ENCODE measurements at places on chromosomes 5 and 9.

DNA sequence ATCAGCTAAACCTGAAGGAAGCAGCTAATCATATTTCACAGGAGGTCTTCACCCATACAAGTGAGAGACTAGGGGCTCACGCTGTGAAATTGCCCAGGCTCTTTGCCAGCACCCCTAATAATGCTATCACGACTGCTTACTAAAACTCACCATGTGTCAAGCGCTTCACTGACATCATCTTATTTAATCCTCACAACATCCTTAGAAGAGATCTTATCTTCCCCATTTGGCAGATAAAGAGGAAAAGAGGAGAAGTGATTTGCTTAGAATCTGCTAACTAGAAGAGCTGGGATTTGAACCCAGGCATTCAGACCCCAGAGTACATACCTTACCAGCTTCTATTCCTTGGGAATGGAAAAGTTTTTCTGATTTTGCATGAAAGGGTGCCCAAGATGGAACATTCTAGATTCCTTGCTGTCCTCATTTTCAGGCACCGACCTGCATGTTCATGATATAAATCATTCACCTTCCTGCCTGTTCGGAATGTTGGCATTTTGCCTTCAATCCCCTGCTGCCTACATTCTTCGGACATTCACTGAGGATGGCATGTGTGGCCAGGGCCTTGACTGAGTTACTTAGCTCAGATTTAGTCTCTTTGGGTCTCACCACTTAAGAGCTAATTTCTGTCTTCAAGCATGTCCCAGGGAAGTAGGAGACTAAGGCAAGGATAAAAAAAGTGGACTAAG, 88.1 kb downstream of the SH3TC2 start:
- no peak for DNase-seq

GRCh38 chr5:83362526-83362925, 109.0 kb upstream of the VCAN start:
- no peak for DNase-seq

- DNase-seq = peak; percentile 26
These were observed 235.7 kb downstream of the HSPA4 start for GRCh38 chr5:133287500-133287899.

- no peak for DNase-seq
These were observed 7.7 kb downstream of the CXXC5 start for GRCh38 chr5:139655727-139656271.

GRCh38 chr9:90925581-90926257, 124.1 kb downstream of the SYK start:
- peak; percentile 39 for DNase-seq

DNA sequence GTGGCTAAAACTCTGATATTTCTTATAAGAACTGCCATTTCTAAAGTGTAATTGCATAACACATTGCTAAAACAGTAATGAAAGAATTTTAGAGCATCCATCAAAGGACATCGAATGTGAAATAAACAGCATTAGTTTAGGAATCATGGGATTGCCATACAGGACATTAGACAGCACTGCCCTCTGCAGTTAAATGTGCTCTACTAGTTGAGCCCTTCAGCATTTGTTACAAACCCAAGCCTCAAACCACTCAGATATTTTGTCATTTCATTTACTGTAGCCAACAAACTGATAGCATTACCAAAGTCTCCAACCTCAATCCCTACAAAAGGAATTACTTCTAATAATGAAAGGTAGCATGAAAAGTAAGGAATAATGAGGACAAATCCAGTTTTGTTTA, 116.8 kb upstream of the COX7C start:
- DNase-seq = no peak

GRCh38 chr5:82834151-82834550, 243.0 kb downstream of the TMEM167A start:
- DNase-seq = no peak

- no peak for DNase-seq
These were observed 44.7 kb downstream of the DIAPH1 start for GRCh38 chr5:141574122-141574510.

DNA sequence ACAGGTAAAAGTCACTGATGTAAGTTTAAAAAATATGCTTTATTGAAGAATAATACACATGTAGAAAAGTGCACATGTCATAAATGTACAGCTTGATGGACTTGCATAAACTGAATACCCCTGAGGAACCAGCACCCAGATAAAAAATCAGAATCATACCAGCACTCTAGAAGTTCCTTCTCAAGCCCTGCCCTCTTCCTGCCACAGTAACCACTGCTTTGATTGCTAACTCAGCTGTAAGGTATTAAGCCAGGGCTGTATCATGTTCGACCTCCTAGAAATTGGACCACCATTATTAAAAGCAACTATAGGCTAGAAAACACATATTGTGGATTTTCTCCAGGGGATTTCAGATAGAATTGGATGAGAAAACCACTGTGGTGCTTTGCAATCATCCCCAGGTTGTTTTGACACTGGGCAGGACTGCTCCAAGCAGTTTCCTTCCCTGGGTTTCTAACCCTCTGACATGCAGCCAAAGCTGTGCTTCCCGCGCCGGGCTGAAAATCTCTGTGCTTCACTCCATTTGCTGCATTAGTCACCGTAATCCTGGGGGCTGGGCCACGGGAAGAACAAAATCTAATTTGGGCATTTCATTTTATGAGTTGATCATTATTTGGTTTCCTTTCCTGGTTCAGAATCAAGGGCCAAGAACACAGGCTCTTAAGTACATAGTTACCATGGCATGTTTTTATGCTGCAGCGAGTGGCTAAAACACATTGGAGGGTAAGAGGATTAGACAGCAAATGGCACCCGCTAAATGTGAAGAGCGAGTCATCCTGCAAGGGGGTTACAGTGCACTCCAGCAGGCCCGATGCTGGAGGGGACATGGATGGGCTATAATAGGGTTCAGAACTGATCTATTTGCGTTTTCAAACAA, 139.4 kb upstream of the IL12B start:
- DNase-seq = no peak

GRCh38 chr5:150122536-150123481, 32.8 kb downstream of the PDGFRB start:
- no peak for DNase-seq

GRCh38 chr9:13568405-13568804, 288.9 kb upstream of the MPDZ start:
- no peak for DNase-seq

DNA sequence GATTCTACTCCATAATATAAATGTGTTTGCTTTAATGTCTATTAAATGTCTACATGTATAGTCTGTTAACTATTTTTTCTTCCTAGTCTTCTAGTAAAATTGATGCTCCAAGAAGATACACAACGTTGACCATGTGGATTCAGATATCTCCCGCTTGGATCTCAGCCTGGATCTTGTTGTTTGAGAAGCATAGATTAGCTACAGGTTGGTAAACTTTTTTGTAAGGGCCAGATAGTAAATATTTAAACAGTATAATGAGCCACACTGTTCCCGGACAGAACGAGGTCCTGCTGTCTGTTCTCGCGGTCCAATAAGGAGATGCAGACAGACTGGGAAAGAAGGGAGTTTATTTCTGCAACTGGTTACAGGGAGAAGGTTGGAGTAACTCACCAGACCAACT, 86.2 kb upstream of the IL12B start:
- DNase-seq = no peak

- DNase-seq = no peak
These were observed 3.2 kb downstream of the RNF208 start for GRCh38 chr9:137218754-137219271.

- no peak for DNase-seq
These were observed 85.1 kb downstream of the AMBP start for GRCh38 chr9:113992994-113993393.

GRCh38 chr9:107158321-107158720, 124.8 kb upstream of the RAD23B start:
- no peak for DNase-seq

DNA sequence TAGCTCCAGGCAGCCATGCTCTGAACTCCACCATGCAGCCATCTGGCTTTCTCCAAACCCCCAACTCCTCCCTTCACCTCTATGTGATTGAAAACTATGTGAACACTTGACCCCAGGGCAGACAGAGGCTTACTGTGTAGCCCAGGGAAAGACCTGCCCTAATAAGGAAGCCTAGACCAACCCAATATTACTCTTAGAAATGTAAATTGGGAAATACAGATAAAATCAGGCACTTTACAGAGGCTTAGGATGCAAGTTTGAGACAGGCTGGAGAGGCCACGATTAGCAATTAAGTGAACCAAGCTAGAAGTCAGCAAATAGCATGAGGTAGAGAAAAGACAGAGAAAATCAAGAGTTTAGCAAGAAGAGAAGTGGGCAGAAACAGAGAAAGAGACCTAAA, 141.7 kb upstream of the ABCA1 start:
- DNase-seq = no peak

DNA sequence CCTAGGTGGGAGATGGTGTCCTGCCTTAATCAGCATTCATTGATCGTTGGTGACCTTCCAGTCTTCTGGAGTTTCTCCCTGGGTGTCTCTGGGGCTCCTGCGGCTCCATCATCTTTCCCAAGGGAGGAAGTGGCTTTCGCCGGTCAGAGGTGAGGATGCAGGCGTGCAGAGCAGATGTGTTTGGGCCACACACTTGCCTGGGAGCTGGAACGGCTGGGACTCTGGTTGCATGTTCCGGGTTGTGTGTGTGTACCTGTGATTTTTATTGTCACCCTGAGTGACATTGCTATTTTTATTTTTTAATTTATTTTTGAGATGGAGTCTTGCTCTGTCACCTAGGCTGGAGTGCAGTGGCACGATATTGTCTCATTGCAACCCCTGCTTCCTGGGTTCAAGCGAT, 9.6 kb downstream of the HMCN2 start:
- DNase-seq = no peak

Measured in AG04450 (cell line).